ENCODE measurements at places on chromosomes 4 and X. TPM values are rescaled to one million over a fixed set of nuclear protein-coding genes. Genes with fewer than 3 reads are reported as not detected.

DNA sequence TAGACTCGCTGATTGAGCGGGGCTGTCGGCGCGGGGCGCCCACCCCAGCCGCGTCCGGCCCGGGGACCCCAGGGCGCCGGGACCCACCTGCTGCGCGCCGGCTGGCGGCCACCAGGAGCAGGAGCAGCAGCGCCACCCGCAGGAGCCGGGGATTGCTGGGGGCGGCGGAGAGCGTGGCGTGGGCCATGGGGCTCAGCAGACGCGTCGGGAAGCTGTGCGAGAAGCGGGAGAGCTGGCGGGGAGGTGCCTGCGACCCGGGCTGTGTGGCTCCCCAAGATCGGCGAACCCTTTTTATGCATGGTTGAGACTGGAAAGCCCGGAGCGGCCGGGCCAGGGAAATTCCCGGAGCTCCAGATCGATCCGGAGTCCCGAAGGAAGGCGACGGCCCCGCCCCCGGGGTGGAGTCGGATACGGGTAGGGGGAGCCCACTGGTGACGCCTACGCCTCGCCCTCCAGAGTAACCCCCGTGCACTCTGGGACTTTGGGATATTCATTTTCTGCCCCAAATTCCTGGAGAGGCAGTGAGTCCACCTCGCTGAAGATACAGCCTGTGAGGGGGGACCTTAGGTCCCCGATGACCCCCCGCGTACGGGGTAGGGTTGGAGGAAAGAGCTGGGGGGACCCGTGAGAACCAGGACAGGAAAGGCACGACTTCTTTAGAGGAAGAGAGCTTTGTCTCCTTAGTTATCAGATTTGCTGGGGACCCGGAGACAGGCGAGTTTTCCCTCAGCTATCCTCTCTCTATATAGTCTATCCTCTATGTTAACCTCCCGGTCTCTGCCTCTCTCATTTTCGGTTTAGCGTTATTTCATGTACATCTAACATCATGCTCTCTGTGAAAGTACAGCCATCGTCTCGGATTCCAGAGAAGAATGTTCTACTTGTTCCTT, at the start of gene CXCL3:
CXCL3 (minus strand) TSS at position 265 of the 890 bp plus-strand sequence; CDS start at position 187, 78 bp downstream.
- DNase-seq = peak; percentile 93

DNA sequence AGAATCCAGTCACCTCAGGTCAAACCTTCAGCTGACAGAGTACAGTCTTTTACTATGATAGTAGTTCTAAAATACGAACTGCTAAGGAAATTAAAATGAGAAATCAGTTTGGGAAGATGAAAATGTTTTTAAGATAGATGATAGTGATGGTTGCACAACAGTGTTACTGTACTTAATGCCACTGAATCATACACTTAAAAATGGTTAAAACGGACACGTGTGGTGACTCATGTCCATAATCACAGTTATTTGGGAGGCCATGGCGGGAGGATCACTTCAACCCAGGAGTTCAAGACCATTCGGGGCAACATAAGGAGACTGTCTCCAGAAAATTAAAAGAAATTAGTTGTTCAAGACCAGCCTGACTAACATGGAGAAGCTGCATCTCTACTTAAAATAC, 41.4 kb downstream of the ABHD18 start:
- no peak for DNase-seq

GRCh38 chr4:101236097-101236496, 111.2 kb downstream of the PPP3CA start:
- no peak for DNase-seq

DNA sequence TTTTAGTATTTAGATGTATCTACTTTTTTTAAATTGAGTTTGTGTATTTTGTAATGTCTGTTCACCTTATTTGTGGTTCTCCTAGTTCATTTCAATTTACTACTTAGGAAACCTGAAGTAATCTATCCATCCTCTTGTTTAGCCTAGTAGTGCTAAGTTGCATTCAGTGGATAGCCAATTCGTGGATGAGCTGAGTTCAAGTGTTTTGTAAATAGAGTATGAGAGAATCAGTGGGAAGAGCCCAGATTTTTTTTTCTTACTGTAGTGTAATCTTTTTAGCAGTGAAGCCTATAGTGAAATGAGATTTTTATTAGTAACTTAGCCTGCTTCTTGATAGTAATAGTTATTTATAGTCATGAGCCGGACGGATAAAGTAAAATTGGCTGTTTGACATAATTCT, 21.7 kb downstream of the STAG2 start:
- no peak for DNase-seq

GRCh38 chr4:150714462-150715438, 132.8 kb downstream of the MAB21L2 start:
- no peak for DNase-seq

The MFSD8 gene
- 24.4 TPM for total RNA-seq

DNA sequence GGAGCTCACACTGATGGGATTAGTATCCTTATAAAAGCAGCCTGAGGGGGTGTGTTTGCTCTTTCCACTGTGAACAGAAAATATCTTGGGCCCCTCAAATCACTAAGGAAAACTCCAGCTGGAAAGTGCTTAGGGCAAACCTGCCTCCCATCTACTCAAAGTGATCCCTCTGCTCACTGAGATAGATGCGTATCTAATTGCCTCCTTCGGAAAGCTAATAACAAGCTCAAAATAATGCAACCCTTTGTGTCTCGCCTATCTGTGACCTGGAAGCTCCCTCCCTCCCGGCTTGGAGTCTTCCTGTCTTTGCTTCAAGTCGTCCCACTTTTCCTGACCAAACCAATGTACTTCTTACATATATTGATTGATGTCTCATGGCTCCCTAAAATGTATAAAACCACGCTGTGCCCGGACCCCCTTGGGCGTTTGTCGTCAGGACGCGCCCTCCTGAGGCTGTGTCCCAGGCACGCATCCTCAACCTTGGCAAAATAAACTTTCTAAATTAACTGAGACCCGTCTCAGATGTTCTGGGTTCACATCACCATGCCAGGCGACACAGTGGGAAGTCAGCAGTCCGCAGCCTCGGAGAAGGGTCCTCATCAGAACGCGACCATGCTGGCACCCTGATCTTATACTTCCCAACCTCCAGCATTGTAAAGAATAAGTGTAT, 34.1 kb upstream of the SORCS2 start:
- DNase-seq = peak; percentile 67

DNA sequence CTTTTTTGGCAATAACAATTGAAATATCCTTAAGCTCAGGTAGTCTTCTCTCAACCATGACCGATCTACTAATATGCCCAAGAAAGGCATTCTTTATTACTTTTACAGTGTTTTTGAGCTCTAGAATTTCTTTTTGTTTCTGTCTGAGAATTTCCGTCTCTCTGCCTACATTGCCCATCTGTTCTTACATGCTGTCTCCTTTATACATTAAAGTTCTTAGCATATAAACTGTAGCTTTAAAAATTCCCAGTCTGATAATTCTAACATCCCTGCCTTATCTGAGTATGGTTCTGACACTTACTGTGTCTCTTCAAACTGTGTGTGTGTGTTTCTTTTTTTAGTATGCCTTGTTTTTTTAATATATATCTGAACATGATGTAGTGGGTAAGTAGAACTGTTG, 658.1 kb downstream of the GRID2 start:
- no peak for DNase-seq

DNA sequence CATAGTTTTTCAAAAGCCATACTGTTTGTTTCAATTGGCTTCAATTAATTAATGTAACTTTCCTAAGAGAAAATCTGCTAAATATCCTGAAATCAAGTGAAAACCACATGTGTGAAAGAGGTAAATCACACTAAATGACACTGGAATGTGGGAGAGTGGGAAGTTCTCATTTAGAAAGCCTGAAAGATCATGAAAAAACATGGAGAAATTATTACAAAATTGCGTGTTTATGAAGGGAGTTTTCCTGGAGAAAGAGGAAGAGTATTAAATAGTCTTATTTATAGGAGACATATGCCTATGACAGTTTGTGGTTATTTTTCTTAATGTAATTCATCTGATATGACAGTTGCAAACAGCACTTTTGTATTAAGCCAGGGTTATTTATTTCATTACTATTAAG, 183.7 kb downstream of the DKK2 start:
- no peak for DNase-seq

DNA sequence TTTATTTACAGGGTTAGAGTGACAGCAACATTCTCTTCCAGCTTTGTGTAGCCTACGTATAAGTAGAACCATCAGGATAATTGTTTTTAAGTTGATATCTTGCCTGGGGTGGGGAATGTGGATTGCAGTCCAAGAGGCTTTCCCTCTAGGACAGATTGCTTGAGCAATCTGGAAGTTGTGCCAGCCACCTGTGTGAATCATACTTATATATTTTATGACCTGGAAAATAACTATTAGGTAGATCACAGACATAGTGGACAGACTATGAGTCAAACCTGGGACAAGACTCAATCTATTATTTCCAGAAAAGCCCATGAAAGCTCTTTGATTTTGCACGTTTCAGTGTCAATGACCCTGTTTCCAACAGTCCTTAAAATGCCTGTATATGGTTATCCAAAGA, 98.9 kb downstream of the TLL1 start:
- DNase-seq = no peak

GRCh38 chrX:155216940-155217440, 730 bp downstream of the VBP1 start:
- DNase-seq = no peak

The F8 gene
- total RNA-seq = 31.0 TPM

GRCh38 chr4:140602714-140603113, 34.0 kb upstream of the UCP1 start:
- DNase-seq = no peak

DNA sequence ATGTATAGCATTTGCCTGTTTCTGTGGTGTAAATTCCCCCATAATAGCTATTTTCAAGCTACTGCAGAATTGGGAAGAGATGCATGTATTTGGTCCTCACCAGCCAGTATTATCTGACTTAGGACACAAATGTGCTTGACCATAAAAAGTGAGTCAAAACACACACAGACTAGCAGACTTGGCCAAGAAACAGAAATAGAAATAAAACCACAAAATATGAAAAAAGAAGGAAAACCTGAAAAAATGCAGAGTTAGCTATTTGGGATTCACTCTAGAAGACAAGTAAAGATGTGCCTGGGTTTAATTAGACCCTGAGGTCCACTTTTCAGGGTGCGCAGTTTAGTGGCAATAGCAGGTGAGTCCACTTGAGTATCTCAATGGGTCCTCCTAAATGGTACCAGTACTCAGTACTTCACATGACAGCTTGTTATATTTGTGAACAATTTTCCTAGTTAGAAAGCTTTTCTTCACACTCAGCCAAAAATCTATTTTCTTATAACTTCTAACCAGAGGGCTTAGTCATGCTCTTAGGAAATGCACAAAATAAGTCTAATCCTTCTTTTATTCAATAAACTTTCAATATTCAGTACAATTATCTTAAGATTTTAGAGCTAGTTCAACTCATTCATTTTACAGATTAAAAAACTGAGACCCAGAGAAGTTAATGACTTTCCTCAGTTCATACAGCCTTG, 108.7 kb upstream of the JADE1 start:
- DNase-seq = no peak

DNA sequence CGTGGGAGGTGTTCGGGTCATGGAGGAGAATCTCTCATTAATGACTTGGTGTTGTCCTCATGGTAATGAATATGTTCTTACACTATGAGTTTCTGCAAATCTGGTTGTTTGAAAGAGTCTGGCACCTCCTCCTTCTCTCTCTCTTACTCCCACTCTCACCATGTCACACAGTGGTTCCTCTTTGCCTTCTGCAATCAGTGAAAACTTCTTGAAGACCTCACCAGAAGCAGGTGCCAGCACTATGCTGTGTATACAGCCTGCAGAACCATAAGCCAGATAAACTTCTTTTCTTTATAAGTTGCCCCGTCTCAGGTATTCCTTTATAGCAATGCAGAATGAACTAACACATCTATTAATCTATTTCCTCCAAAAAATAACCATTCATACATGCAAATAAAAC, 275.0 kb downstream of the ANTXR2 start:
- DNase-seq = no peak

Measured in posterior vena cava (tissue), 2 donors.